IPS DF 19.7 (cell line): ENCODE measurements at places on chromosomes 6 and 20.

DNA sequence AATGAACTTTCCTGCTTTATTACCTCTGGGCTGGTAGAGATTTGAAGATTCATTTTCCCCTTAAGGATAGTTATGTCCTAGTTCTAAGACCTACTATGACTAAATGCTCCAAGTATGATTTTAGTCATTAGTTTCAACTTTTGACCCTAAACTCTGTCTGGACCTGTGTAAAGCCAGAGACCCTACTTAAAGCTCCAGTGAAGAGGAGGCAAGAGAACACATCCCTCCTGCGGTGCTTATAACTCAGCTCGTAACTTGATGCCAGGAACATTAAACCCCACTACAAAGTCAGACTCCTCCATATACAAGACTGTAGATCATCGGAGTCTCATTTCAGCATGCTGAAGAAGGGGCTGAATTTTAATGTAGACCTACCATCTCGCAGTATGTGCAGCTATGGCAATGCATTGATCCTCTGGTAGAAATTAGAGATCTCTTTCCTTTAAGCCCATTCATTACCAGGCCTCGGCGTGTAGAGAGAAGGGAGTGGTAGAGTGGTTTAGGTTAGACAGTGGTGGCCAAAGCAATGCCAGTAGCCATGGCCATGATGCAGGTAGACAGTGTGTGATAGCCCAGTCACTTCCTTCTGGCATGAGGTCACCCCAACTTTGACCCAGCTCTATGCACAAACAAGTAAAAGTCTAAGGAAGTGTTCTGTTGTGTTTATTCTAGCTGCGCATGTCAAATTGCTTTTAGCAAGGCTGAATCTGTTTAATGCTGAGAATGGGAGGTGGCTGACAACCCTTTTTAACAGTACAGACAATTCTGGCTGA lies 34.8 kb upstream of the MYB start:
- no peak for DNase-seq

DNA sequence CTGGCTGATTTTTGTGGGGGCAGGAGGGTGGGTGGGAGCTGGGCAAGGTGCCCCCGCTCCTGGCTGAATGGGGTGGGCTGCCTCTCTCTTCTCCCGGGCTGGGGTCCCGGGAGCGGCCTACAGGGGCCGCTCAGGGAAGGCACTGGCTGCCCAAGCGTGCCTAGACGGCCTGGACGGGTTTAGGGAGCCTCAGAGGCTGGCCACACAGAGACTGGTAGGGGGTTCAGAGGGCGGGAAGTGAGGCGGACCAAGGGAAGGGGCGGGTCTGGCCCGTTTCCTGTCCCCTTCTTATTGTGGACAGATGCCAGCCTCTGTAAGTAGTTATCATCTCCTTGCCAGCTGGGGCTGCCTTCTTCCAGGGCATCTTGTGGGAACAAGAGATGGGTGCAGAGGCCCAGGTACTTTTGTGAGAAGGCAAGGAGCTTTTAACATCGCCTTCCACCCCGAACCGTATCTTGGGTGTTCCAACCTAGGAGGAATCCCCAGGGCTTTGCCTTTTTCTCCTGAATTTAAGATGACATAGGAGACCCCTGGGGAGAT lies 437 bp downstream of the CD40 start:
- DNase-seq, result no peak

GRCh38 chr6:139409026-139409425 lies 34.6 kb upstream of the CITED2 start:
- no peak for DNase-seq

DNA sequence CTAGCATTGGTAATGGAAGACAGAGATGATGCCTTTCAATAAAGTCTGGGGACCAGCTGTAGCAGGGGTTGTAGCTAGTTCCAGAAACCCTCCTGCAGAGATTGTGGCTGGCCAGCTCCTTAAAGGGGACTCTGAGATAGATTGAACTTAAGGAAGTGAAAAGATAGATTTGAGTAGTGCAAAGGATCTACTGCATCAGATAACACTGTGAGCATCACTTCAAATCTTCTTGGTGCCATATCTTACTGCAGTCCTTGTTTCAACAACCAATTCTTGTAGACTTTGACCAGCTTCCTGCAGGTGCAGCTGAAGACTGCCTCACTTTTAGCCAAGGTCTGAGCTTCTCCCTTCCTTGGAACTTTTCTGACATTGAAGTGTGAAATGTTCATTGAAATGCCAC lies 14.8 kb upstream of the CEP162 start:
- no peak for DNase-seq

DNA sequence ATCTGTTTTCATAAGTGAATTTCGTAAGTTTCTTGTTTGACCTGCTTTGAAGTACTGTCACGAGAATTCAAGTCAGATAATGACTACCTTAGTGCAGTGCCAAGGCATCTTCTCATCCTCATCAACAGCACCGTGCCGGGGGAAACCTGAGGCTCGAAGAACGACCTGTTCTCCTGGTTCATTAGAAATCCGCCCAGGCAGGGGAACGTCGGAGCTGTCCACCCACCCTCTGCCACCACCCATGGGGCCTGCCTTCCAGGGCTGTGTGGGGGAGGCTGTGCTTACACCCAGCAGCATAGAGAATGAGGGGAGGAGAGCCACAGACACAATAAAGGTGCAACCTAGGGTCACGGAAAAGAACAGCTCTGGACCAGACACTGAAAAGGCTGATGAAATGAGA lies 101.6 kb downstream of the RAMACL start:
- no peak for DNase-seq

- no peak for DNase-seq
Observed at GRCh38 chr6:45513843-45514242, 136.1 kb upstream of the SUPT3H start.

- DNase-seq, result no peak
Observed at GRCh38 chr6:142413111-142413510, 111.3 kb downstream of the ADGRG6 start.
